SW 1271 (cell line): ENCODE measurements at places on chromosomes 1 and 21.

GRCh38 chr1:62011006-62011405 is 183.6 kb upstream of the L1TD1 start:
- DNase-seq: no peak

- no peak for DNase-seq
Measured at GRCh38 chr1:40036574-40036973, 4.0 kb upstream of the CAP1 start.

DNA sequence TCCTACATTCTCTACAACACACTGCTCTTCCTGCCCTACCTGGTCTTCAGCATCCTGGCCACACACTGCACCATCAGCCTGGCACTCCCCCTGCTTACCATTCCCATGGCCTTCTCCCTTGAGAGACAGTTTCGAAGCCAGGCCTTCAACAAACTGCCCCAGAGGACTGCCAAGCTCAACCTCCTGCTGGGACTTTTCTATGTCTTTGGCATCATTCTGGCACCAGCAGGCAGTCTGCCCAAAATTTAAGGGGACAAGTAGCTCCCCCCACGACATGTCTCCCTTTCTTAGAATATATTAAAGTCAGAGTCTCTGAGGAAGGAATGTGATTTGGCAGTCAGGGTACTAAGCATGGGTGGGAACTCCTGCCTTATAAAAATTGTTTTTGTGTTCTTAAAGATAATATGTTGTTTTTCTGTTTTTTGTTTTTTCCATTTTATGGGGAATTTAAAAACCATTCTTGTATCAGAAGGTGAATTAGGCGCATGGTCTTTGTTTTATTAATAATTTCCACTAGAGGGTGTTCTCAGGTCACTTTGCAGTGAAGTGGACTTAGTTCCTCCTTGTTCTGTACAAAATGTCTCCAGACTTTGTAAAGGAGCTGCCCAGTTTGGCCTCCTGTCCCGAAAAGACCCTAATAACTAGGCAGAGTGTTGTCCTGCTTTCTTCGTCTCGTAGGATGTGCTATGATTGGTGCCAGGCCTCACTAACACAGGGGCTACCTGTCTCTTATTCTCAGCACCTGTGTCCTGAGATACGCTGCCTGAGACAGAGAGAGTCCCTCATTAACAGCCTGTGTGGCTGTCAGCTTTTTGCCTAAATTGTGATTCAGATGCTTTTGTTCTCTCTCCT is 13.1 kb downstream of the UBIAD1 start:
- peak; percentile 12 for DNase-seq

DNA sequence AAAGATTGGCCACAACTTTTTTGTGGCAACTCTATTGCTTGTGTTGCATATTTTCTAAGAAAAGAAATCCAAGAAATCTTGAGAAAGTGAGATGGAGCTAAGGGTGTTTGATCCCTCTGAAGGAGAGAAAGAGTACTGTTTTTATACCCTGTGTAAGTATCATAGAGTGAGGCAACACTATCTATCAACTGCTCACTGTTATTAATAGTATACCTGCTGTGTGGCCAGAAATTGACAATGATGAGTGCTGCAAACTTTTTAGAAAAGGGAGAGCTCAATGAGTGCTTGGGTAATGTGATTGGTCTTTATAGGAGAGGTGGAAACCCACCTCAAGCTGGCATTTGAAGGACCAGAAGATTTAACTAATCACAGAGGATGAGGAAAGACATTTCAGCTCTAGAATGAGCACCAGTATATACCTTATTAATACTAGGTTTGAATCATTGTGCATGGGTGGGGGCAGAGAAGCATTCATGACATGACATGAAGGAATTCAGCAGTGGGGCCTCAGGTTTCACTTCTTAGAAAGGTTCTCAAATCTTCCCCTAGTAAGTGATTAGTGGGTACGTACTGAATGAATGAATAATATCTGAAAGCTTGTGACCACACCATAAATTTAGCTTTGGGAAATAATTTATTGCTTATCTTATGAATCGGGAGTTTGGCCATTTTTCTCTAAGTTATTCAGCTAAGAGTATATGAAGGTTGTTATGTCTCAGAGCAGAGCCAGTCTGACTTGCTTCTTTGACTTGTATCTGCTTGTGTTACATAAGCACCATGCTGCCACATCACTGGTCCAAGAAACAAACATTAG is 169.2 kb upstream of the SGIP1 start:
- DNase-seq: no peak

DNA sequence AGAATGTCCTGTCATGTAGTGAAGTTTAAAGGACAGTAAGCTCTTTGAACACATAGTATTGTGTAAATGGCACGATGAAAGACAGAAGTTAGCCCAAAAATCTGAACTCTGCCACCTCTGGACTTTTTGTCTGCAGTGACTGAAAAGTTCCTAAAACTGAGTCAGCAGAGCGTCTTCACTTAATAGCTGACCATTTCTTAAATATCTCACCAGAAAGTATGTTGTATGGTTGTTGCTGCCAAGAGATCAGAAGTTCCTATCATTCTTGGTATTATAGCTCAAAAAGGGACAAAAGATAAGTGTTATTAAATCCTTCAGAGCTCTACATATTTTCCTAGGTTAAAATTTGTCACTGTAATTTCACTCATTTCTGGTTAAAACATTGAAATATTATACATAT is 1003.0 kb downstream of the TTLL7 start:
- no peak for DNase-seq

- DNase-seq: no peak
Measured at GRCh38 chr1:170414989-170415709, 116.8 kb upstream of the GORAB start.

DNA sequence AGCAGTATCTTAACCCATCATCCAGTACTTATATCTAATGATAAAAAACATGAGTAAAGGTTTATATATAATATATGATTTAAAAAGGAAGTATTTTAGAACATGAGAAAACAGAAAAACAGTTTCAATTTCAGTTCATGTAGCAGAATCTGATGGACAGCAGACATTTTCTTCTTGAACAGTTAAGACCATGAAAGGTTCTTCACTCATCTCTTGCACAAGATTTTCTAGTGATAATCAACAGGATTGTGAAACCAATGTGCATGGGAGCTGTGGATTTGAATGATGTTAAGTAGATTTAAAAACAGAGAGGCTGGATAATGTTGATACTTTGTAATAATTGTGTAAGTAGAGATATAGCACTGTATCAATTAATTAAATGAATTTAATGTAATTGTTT is 1297.6 kb downstream of the BRINP3 start:
- no peak for DNase-seq

DNA sequence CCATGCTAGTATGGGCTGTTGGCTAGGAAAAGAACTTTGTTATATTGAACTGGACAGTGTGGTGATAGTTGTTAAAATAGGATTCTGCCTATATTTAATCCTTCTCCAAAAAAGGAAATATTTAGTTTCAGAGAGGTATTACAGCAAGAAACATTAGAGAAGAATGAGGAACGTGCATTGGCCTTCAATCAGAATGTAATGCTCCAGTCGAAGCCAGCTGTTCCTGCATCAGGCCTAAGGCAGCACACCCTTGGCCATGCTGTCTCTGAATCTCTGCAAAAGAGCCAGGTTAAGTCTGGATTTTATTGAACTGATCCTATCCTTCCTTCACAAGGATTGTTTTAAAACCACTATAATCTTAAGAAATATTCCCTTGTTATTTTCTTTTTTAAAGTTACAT is 35.3 kb upstream of the RALGPS2 start:
- DNase-seq: no peak

- no peak for DNase-seq
Measured at GRCh38 chr1:6971699-6972098, 186.4 kb downstream of the CAMTA1 start.

DNA sequence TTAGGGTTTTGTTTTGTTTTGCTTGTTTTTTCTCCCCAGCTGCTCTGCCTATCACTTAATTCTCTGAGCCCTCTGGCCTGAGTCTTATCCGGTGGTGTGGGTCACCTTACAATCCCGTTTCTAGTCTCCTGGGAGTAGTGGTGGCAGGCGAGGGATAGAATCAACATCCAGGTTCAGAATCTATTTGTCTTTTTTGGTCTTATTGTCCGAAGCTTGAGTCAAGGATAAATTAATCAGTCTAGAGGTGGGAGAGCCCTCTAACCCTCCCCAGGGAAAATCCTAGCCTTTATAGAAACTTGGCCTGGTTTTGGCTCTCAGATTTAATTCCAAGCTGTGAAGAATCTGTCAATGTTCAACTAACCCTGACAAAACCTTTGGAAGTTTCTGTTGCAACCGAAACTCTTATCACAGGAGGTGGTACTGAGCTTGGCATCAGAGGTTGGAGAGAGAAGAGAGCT is 246.3 kb downstream of the FGGY start:
- DNase-seq: no peak

- no peak for DNase-seq
Measured at GRCh38 chr1:33599516-33600115, 127.2 kb downstream of the ZSCAN20 start.

- no peak for DNase-seq
Measured at GRCh38 chr1:176241385-176242015, 34.4 kb upstream of the COP1 start.

DNA sequence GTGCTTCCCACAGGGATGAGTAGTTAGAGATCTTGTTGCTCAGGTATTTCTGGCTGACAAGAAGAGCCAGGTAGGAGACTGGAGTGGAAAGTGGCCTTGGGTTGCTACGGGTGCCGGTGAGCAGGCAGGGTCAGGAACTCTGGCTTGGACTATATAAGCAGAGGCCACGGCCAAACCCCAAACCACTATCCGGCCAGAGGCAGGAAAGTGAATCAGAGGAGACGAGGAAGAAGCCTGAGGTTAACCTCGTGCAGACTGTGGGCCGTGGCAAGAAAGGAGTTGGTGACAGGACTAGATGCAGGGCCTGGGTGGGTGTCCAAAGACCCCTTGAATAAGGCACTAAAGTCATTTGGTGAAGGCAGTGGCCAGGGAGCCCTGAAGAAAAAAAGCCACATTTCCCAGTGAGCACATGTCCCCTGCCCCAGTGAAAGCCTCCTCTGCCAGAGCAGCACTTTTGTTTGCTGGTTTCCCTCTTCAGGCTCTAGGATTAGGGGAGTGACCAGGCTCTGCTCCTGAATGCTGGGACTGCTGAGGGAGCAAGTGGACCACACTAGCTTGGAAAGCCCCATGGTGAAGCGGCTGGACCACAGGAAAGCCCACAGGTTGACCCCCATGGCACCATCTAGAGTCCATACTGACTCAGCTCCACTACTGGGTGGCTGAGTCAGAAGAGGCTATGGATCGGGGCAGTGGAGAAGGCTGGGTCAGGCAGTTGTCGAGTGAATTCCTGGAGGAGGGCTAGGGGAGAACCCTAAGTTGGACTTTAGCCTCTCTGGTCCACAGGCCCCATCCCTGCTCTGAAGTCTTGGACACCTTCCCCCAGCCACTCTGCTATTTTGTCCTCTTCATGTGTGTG is 23.4 kb downstream of the CSF1 start:
- no peak for DNase-seq

GRCh38 chr1:117696561-117696960 is 90.7 kb downstream of the TENT5C start:
- no peak for DNase-seq

GRCh38 chr1:239537795-239538194 is 151.4 kb downstream of the CHRM3 start:
- no peak for DNase-seq

GRCh38 chr1:151309811-151310323 is 17.3 kb downstream of the PI4KB start:
- DNase-seq: no peak

GRCh38 chr1:53338423-53338822 is 10.6 kb upstream of the LRP8 start:
- no peak for DNase-seq

DNA sequence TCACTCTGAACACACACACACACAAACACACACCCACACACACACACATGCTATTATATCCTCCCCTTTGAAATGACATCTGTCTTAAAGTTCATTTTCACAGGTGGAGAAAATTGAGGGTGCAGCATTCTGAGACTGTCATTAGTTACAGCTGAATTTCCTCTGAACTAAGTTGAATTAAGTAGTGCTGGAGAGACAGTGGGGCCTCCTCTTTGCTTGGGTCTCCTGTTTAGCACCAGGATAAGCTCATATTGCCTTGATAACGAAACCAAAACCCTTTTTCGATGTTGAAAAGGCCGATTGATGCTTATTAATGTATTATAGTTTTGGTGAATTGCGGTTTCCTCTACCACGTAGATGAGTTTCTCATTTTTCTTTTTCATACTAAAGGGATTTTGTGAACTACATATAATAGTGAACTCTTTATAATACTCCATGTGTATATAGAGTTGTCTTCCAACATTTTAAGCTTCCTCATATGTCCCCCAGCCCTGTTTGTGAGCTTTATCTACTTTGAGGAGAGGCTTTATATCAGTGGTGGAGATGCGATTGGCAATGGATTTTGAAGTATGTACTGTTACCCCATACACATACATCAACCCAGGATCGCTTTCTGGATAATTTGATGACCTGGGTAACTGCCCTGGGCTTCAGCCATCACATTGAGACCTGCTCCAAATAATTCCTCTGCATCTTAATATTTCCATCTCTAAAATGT is 17.4 kb downstream of the DYNLT5 start:
- no peak for DNase-seq

DNA sequence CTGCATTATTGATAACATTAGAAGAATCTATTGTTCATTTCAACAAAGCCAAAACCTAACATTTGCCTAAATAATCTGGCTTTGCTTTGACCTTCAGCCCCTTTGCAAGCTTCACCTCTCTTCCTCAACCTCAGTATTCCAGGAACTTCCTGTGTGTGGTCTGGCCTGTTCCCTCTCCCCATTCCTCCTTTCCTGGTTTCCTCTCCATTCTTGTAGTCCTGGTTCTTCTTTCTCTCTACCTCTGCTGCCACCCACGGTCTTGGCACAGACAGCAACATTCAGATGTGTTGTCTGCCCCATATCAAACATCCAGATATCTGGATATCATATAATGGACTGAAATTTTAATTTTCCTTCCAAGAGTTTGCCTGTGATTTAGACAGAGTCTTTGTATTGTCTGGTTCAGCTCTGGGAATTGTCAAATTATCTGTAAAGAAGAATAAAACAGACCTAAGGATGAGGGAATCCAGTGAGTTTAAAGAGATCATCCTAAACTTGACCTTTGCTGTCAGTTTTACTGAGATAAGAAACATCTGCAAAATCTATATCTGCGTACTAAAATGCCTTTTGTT is 148.1 kb upstream of the KCTD3 start:
- no peak for DNase-seq

DNA sequence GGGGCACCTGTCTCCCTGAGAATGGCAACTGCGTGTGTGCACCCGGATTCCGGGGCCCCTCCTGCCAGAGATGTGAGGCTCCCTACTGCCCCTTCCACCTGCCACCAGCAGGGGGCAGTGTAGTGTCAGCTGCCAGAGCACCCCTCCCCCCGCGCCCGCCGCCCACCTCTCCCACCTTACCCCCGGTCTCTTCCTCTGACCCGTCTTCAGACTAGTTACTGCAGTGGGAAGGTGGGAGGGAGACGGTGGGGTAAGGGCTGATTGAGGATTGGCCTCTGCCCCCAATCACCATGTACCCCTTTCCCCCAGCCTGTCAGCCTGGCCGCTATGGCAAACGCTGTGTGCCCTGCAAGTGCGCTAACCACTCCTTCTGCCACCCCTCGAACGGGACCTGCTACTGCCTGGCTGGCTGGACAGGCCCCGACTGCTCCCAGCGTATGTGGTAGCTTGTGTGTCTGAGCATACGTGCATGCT is 10.1 kb upstream of the LRRC71 start:
- DNase-seq: no peak

GRCh38 chr1:181798191-181798926 is 263.2 kb downstream of the ZNF648 start:
- no peak for DNase-seq
